ENCODE measurements at places on chromosomes 5 and 9.

GRCh38 chr9:77833561-77834429 lies 185.7 kb upstream of the GNA14 start:
- DNase-seq = no peak

DNA sequence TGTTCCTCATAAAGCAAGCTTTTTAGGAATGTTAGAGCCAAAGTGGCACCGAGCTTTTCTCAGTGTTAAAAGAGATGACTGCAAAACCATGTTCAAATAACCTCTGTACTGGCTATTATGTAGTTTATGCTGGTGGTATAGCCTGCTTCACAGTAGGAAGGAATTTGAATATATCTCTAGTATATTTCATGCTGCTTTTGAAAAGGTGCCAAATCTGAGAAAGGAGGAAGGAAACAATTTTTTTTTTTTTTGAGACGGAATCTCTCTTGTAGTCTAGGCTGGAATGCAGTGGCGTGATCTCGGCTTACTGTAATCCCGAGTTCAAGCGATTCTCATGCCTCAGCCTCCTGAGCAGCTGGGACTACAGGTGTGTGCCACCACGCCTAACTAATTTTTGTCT lies 13.5 kb downstream of the CREBRF start:
- no peak for DNase-seq

GRCh38 chr9:96620832-96621269 lies 1.2 kb upstream of the CDC14B start:
- DNase-seq = no peak

GRCh38 chr5:8561854-8562253 lies 692.9 kb downstream of the MTRR start:
- DNase-seq = no peak

DNA sequence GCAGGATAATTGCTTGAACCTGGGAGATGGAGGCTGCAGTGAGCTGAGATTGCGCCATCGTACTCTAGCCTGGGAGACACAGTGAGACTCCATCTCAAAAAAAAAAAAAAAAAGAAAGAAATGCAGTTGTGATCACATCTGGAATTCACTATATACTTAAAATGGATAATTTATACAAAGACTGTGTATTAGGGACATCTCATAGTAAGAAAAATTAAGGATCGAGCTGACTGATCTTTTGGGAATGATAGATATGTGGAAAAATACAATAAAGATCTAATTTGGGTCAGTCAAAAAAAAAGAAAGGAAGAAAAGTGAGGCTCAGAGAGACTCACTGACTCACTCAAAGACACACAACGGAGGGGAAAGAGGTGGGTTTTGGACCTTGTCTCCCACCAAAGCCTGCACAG lies 73.2 kb upstream of the STXBP1 start:
- DNase-seq = no peak

GRCh38 chr5:28110781-28111180 lies 1072.4 kb upstream of the CDH9 start:
- no peak for DNase-seq

DNA sequence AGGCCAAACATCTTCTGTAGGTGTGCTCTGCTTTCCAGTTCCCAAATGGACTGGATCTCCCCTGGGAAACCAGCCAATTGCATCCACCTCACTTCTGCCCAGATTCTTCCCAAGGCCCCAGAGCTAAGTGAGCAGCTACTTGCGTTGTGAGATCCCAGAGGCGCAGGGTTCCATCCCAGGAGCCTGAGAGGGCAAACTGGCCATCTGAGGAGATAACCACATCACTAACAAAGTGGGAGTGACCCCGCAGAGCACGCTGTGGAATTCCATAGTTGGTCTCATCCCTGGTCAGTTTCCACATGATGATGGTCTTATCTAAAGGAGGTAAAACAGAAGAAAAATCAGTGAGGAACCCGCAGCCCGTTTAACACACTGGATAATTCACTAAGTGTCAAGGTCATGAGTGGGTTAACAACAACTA lies 1.7 kb downstream of the RACK1 start:
- DNase-seq = no peak

GRCh38 chr5:167993771-167994170 lies 297.7 kb upstream of the WWC1 start:
- DNase-seq = no peak

DNA sequence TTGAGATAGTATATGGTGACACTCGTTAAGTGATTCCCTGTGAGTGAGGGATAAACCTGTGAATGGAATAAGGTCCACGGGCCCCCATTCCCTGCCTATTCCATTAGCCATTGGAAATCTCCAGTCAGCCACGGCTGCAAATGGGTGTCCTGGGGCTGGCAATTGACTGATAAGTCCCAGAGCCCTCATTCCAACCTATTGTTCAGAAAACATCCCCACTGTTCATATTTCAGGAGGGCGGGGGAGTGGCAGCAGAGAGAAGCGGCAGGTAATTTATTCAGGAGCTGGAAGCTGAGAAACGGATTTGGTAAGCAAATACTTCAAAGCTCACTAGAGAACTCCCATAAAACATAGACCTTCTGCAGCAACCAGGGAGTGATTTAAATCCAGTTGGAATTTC lies 42.0 kb downstream of the TMEM174 start:
- no peak for DNase-seq

- DNase-seq = no peak
These were observed 1.5 kb upstream of the TIFAB start for GRCh38 chr5:135453613-135454012.

DNA sequence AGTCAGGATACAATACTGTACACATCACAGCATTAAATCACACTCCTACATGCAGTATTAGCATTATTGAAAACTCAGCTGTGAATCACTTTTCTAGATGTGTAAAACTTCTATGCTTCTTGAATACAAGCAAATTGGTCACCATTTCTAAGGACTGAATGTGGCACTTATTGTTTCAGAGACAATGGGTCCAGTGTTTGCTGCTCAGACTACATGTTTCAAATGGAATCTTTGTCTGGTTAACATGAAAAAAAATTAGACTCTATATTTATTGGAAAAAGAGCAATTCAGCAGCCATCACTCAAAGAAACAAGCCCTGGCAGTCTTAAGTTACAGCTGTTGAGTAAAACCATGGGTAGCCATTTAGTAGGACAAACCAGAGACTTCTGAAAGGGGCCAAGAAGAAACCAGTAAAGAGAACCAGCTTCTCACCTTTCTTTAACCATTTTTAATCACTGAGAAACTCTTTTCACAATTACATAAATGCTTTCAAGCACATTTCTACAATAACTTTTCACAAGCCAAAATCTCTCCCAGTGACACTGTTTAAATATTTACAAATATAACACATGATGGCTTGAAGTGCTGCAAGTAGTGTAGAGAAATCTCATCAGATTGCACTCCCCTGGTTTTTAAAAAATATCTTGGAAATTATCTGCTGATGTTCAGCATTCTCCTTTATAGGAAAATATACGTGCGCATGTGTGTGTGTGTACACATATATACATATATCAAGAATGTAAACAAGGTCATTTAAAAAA lies 35.2 kb downstream of the OR2K2 start:
- DNase-seq = no peak

DNA sequence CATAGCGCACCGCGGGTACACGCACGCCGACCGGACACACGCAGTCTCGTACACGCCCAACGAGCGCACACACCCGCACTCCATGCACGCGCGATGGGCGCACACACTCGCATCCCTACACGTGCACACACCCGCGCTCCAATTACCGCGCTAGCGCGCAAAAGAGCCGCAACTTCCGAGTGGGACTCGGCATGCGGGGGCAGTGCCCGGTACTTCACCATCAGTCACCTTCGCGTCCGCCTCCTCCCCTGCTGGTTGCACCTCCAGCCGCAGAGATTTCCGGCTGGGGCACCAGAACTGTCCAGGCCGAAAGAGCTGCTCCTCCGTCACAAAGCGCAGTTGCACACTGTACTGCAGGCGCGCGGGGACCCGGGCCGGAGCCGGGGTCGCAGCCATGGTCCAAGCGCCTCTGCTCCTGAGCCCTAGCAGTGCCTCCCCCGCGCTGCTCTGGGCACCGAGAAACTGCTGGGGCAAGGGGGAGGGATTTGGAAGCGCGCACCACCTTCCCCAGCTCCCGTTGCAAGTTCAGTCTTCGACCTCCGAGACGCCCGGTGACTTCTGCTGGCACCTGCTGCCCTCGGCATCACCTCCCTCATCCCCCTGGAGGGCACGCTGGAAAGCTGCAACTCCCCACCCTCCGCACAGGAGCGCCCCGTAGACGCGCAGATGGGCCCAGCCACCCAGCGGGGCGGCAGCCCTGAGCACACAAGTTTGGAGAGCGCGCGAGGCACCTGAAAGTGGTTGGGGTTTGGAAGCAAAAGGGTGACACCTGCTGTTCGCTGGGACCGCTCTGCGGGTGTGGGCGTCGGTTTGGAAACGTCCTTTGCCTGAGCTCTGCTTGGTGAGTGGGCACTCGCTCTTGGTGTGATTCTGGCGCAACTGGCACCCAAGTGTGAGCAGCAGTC lies 337.4 kb upstream of the PUM3 start:
- DNase-seq = no peak

DNA sequence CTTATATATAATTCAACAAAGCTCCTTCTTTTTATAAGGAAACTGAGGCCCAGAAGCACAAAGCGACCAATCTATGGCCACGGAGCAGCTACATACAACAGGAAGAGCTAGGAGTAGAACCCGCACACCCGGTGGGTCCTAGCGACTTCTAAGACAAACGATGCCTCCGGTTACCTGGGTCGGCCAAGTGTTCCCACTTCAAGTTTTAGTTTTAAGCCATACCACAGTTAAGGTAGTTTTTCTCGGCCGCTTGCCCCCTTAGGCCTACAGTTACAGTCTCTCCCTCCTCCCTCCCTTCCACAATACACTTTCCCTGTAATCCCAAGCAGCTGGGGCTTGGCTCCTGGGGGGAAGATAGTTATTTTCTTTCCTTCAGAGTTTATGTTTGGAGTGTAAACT lies 533 bp downstream of the SREK1IP1 start:
- DNase-seq = no peak

DNA sequence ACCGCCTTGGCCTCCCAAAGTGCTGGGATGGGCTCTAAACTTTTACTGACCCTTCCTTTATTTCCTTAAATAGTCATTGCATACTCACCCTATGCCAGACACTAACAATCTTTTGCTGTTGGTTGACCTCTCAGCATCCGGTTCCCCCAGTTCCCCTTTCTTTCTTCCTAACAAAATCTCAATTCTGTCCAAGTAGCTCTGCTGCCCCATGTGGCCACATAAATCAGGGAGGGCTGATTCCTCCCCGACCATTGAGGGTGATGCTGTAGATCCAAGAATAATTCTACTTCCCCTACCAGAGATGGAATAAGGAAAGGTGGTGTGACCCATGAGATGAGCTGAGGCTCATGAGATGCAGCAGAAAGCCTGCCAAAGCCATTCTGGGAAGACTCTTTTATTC lies 315.3 kb upstream of the MSX2 start:
- no peak for DNase-seq

DNA sequence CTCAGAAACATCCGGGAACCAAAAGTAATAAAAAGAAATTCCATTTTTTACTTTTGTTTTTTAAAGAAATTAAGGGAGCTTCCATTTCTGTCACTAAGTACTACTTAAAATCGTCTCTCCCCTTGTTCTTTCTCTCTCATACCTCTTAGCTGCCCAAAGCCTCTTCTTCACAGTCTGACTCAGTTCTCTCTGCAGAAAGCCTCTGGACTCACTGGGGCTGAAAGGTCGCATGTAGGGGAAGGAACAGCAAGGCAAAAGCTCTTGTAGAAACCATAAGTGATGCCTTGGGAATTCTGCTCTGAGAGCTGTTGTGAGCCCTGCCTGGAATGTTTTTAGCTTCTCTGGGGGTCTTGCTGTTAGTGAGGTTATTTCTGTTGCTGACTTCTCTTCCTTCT lies 100.8 kb upstream of the RANBP3L start:
- no peak for DNase-seq

GRCh38 chr5:73183000-73183399 lies 10.0 kb downstream of the TMEM174 start:
- no peak for DNase-seq

Measured in cortex of kidney (tissue), 1 donor.